ENCODE measurements at places on chromosomes 5 and 9.

DNA sequence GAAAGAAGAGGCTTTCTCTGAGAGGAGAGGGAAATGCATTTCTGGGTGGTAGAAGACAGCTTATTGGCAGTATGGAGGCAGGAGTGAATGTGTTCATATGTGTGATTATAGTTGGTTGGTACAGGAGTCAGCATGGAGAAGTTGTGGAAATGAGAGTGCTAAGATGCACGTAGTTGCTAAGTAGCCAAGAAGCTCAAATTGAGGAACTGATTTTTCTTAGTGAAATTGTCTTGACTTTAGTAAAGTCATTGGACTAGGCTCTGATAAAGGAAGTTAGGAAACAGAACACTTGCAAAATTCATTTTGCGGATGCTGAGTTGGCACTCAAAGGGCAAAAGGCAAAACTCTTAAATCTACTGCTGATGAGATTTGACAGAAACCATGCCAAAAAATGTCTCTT, 158.9 kb upstream of the VCAN start:
- no peak for DNase-seq

DNA sequence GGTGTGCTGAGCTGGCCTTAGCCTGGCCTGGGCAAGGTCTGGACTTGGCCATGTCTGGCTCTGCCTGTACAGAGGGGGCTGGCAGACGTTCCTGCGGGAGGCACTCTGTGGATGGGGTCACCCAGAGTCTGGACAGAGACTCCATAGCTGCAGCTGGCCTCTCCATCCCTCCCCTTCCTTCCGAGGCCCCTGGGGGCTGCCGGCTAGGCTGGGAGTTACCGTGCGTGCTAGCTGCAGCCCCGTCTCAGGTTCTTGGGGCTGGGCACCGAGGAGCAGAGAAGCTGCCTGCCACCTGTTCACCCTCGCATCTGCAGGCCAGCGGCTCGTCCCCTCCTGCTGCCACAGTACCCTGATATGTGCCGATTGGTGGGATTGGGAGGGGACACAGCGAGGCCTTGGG, 63.4 kb downstream of the RXRA start:
- DNase-seq, result no peak

- peak; percentile 9 for DNase-seq
These were observed 925 bp downstream of the ABHD17B start for GRCh38 chr9:71909887-71910649.

DNA sequence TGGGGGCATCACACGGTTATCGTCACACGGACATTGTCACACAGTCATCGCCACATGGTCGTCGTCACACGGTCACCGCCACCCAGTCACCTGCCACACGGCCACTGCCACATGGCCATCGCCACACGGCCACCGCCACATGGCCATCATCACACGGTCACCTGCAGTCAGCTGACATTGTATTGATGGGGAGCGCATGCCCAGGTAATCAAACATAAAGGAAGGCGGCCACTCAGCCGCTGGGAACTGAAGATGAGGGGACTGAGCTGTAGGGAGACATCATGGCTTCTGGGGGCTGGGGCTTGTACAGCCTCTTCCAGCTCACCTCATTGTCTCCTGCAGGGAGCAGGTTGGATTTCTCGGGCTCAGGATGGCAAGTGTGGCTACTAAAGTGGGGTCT, 49.2 kb downstream of the MRPL36 start:
- no peak for DNase-seq

DNA sequence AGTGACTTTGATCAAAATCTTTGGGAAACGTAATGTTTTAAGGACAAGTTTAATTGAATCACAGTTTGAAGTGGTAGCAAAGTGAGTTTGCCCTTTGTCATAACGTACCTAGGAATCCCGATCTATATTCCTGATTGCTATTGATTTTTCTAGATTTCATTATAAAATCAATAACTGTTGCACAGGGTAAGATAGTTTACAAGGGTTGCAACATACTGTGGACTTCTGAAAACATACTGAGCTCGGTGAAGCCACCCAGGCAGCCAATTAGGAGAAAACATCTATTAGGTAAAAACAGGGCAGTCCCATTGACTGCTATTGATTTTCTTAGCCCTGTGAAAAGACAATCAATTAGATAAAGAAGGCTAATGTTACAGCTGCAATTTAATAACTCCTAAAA, 659.9 kb downstream of the ISL1 start:
- DNase-seq, result no peak

- no peak for DNase-seq
These were observed 22.4 kb upstream of the NREP start for GRCh38 chr5:111779260-111779921.

DNA sequence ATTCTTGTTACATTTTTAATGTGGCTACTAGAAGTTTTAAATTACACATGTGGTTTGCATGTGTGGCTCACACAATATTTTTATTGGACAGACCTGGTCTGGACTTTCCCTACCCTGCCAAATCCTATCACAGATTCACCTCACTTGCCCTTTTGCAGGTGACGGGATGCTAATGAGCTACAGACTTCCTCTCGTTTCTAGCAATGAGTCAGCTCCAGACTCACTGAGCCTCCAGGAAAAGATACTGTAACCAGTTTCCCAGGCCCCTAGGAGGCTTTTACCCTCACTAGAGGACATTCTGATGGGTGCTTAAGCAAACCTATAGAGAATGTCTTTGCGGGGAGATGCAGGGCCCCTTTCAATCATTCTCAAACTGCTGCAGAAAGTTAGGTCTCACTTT, 135.4 kb downstream of the WDR41 start:
- DNase-seq, result no peak

- no peak for DNase-seq
These were observed 82.8 kb downstream of the CRB2 start for GRCh38 chr9:123438821-123439220.

GRCh38 chr5:128304088-128304487, 220.5 kb downstream of the SLC12A2 start:
- DNase-seq, result no peak

DNA sequence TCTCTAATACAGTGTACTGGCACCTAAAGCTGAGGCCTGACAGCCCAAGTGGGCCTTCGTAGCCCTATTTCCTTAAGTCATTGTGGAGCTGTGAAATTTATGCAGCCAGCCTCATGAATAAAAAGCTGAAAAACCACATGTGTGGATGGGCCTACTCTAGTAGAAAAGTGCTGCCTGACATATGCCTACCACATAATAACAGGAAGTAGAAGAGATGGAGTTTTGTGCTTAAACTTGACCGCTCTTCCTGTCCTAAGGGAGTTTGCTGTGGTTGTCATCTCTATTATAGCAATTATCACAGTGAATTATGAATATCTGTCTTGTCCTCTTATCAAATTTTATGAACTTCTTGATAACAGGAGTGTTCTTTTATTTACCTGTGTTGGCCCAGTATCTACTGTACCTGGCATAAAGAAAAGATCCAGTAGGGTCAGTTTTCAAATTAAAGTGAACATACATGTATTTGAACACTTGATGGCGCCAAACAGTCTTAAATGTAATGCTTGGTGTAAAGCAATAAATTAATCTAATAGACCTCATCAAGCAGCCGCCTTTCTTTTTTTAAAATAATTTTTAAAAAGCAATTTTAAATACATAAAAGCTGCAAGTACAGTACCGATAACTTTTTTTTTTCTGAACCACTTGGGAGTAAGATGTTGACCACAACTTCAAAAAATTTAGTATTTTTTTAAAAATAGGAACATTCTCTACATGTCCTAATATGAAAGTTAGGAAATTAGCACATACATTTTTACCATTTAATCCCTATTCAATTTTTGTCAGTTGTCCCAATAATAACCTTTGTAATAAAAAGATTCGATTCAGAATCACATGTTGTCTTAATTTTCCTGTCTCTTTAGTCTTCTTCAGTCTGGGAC, 51.0 kb downstream of the FKTN start:
- DNase-seq, result no peak

DNA sequence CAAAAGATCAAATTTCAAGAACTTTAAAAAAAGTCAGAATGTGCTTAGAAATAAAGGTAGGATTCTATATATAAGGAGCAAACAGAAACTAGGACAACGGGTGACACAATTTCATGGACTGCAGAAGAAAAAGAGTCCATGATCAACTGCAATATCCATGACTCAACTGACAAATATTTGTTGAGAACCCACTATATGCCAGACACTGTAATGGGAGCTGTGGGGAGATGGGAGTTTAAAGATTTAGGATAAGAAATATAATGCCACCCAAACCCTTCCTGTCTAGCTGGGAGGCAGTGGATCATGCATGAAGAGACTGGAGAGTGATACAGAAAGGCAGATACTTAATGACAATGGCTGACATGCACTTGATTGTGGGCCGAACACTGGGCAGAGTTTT, 27.6 kb upstream of the CCDC112 start:
- DNase-seq, result no peak

- DNase-seq, result no peak
These were observed 113.8 kb upstream of the PUM3 start for GRCh38 chr9:2957656-2958200.

DNA sequence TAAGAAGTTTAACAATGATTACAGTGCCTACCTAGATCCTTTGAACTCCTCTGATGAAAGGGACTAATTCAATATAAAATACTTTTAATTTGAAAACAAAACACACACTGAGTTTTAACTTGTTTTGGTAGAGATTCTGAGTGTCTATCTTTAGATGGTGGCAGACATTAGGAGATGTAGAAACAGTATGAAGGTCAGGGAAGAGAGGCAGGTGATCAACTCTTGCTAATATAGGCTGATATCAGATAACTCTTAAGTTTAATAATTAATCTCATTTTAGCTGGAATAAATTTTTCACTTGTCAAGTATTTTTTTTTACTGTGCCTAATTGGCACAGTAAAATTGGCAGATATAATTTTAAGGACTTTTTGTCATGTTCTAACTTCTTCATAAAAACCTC, 30.8 kb downstream of the POC5 start:
- DNase-seq, result no peak

DNA sequence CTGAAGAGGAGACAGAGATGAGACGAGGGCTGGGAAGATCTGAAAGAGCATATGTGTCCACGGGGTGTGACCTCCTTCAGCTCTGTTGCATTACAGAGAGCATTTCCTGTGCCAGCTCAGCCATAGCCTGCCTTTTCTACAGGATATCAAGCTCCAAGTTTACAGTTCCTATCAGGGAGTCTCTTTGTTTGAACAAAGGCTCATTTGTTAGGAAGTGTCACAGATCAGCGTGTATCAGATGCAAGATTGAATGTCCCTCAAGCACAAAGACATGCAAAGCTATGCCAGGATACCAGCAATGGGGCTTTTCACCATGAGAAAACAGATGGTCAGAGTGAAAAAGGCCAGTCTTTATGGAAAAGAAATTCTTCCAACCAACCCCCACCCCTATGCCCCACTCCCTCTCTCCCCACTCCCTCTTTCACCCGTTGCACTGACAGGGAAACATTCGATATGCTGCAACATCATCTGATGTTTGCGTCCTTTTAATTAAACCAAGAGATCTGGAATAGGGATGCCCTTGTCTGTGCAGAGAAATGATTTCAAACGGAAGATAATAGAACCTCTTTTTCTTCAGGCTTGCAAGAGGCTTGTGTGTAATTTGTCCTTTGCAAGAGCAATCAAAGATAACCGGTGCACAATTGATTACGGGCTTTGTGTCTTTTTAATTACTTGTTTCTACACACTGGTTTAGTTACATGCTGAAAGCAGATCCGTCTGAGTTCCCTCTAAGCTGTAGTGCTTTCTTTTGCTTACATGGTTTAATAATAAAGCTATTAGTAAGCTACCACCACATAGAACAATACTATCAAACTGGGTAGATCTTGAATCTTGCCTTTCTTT, 263.1 kb upstream of the RGMB start:
- DNase-seq, result no peak

All from effector CD4-positive, alpha-beta T cell (primary cell).